Thoracic aorta (tissue), 2 donors: ENCODE measurements at places on chromosomes 5 and 9. TPM values are rescaled to one million over a fixed set of nuclear protein-coding genes. Genes with fewer than 3 reads are reported as not detected.

GRCh38 chr5:76257897-76258296 is 145.2 kb upstream of the IQGAP2 start:
- no peaks in the 10 kb centered on the region for H3K4me1 ChIP-seq
- H3K27ac ChIP-seq, result no peak overlapping the region
- no peak for DNase-seq
- no peak overlapping the region for H3K4me3 ChIP-seq
- H3K36me3 ChIP-seq, result no peaks in the 10 kb centered on the region

- H3K27me3 ChIP-seq, result no peaks in the 10 kb centered on the region
- no peak overlapping the region for H3K27ac ChIP-seq
- H3K4me1 ChIP-seq, result peaks cover 15% of the 10 kb centered on the region
- no peaks in the 10 kb centered on the region for H3K36me3 ChIP-seq
- DNase-seq, result no peak
Observed at GRCh38 chr5:107388141-107388861, 282.4 kb downstream of the EFNA5 start.

GRCh38 chr5:149134778-149135500 is 6.4 kb upstream of the ABLIM3 start:
- no peaks in the 10 kb centered on the region for H3K36me3 ChIP-seq
- DNase-seq, result no peak
- H3K4me3 ChIP-seq, result no peak overlapping the region
- H3K27me3 ChIP-seq, result no peaks in the 10 kb centered on the region
- no peak overlapping the region for H3K27ac ChIP-seq

GRCh38 chr9:73951147-73951546 is 546.0 kb upstream of the RORB start:
- H3K27ac ChIP-seq, result no peak overlapping the region
- H3K27me3 ChIP-seq, result no peaks in the 10 kb centered on the region
- DNase-seq, result no peak
- H3K36me3 ChIP-seq, result no peaks in the 10 kb centered on the region

DNA sequence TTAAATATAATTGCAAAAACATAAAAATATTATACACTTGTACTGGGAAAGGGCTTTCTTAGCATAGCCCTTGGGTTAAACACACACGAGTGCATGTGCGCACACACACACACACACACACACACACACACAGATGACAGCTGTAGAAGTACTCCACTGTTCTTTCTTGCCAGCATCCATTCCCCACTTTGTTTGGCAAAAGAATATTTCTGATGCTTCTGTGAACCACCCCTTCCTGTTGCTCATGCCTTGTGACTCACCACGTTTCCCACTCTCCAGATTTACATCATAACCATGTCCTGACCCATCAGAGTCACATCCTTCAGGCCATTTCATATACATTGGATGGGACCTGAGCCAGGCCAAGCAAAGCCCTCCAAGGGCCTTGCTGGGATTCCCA is 280.1 kb downstream of the DNAH5 start:
- no peak for DNase-seq
- H3K36me3 ChIP-seq, result no peaks in the 10 kb centered on the region
- H3K27me3 ChIP-seq, result no peaks in the 10 kb centered on the region
- H3K4me1 ChIP-seq, result no peaks in the 10 kb centered on the region
- no peak overlapping the region for H3K4me3 ChIP-seq

- H3K27ac ChIP-seq, result no peak overlapping the region
- DNase-seq, result no peak
- no peaks in the 10 kb centered on the region for H3K4me1 ChIP-seq
- H3K36me3 ChIP-seq, result no peaks in the 10 kb centered on the region
- no peaks in the 10 kb centered on the region for H3K27me3 ChIP-seq
Observed at GRCh38 chr9:91896513-91897121, 53.4 kb downstream of the ROR2 start.

DNA sequence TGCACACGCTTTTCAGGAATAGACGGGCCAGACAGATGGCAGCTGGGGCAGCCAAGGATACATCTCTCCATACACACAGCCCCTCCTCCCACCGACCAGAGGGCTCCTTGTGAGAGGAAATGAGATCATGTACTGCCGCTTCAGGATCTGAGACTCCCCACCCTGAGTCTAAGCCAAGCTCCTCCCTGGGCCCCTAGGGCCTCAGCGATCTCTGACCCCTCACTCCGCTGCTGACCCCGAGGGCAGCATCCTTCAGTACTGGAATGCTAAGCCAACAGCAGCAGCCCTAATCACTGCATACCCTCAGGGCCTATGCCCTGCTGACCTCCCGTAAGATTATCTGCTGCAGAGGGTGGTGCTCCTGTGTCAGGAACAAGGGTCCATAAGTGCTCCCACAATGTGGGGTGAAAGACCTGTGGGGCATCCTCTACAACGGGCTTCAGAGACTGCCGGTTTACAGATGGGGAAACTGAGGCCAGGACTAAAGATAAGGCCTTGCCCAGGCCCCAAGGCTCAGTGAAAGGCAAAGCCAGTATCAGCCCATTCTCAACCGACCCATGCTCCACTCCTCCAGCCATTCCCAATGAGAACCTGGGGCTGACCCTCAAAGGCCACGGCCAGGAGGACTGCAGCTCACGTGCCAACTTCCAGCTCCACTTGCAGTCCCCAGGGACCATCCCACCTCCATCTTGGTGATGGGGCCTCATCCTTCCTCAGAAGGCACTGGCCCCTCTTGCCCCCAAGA is 37.5 kb downstream of the BICD2 start:
- H3K36me3 ChIP-seq, result peaks cover 21% of the 10 kb centered on the region
- no peak overlapping the region for H3K4me3 ChIP-seq
- DNase-seq, result no peak
- H3K4me1 ChIP-seq, result no peaks in the 10 kb centered on the region
- no peak overlapping the region for H3K27ac ChIP-seq
- no peaks in the 10 kb centered on the region for H3K27me3 ChIP-seq

DNA sequence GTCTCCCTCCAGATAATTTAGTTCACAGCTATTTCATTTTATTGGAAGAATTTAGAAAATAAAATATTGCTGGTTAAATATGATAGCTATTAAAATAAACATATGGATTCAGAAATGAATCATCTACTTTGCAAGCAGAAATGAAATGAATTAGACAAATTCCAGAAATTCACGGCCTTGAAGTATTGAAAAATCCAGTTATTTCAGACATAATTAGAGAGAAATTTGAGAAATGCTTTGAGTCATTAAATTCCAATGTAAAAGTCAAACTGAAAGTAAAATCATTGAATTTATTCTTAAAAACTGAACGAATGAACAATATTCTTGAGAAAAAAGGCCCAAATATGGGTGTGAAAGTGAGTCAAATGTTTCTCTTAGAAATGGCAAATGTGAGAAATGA is 632.6 kb upstream of the EDIL3 start:
- H3K36me3 ChIP-seq, result no peaks in the 10 kb centered on the region
- DNase-seq, result no peak
- H3K4me3 ChIP-seq, result no peak overlapping the region
- no peaks in the 10 kb centered on the region for H3K27me3 ChIP-seq
- no peak overlapping the region for H3K27ac ChIP-seq

DNA sequence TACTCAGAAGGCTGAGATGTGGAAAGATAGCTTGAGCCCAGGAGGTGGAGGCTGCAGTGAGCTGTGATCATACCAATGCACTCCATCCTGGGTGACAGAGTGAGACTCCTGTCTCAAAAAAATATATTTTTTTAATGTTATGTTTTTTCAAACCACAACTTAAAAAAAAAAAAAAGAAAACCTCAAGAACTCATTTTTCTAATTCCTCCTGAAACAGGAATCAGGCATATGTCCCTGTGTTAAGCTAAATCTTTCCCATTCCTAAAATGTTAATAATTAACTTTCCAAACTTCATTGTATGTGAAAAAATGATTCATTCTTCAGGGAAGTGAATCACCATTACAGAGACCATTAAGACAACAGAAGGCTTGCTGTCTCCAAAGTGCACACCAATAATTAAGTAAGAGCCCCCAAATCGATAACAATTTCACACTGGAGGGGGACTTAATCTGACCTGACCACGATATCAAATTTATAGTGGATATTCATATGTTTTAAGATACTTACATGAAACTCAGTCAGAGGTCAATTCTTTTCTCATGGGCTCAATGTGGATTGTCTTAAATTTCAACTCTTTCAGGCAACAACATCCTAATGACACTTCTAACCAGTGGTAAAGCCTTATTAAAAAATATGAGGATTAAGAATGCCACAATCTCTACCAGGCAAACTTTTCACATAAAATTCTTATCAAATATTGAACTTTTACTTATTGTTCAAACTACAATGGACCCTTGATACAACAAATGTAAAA is 5.2 kb downstream of the CEMIP2 start:
- H3K27me3 ChIP-seq, result no peaks in the 10 kb centered on the region
- no peak overlapping the region for H3K4me3 ChIP-seq
- no peak overlapping the region for H3K27ac ChIP-seq
- H3K4me1 ChIP-seq, result peaks cover 42% of the 10 kb centered on the region

GRCh38 chr5:154400678-154401077 is 45.1 kb upstream of the SAP30L start:
- no peak overlapping the region for H3K27ac ChIP-seq
- H3K27me3 ChIP-seq, result no peaks in the 10 kb centered on the region
- no peak for DNase-seq
- H3K36me3 ChIP-seq, result no peaks in the 10 kb centered on the region
- H3K4me3 ChIP-seq, result no peak overlapping the region
- peaks cover 10% of the 10 kb centered on the region for H3K4me1 ChIP-seq

DNA sequence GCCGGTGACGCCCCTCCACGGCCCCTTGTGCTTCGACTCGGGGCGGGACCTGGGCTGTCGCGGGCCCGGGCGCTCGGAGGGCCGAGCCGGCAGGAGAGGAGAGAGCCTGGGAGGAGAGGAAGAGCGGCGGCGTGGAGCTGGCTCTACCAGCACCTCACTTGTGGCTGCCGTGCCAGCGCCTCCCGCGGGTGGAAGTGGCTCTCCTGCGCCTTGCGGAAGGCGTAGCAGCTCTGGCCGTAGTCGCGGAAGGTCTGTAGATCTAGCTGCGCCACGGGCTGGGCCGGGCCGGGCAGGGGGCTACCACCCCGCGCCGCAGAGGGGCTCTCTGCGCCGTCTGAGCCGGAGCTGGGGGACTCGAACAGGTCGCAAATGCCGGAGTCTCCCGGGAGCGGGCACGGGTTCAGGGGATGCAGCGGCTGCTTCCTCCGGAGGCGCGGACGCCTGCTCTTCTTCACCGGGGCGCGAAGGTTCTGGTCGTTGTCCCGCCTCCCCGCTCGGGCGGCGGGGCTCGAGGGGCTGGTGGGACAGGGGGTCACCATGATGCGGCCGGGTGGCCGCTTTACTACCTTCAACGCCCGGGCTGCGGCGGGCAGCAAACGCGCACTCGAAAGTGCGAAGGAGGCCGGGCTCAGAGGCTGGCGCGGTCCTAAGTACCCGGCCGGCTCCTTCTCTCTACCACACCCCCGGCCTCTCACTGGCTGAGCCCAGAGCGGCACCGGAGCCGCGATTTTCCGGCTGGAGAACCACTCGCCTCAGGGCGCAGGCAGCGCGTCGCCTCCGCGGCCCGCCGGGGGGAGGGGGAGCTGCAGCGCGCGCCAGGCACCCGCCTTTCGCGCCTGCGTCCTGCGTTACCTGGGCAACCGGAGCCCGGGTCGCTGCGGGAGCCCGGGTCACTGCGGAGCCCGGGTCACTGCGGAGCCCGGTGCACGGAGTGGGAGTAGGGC is at the start of gene CCNO:
TSS of gene CCNO (minus strand) at position 624 of the 944 bp plus-strand sequence. CDS start at position 539, 85 bp downstream.
- H3K27ac ChIP-seq, result peak within 1 kb of the TSS; percentile 9
- H3K36me3 ChIP-seq, result no peaks in the 10 kb centered on the region
- peaks cover 24% of the 10 kb centered on the region for H3K27me3 ChIP-seq
- DNase-seq, result no peak

DNA sequence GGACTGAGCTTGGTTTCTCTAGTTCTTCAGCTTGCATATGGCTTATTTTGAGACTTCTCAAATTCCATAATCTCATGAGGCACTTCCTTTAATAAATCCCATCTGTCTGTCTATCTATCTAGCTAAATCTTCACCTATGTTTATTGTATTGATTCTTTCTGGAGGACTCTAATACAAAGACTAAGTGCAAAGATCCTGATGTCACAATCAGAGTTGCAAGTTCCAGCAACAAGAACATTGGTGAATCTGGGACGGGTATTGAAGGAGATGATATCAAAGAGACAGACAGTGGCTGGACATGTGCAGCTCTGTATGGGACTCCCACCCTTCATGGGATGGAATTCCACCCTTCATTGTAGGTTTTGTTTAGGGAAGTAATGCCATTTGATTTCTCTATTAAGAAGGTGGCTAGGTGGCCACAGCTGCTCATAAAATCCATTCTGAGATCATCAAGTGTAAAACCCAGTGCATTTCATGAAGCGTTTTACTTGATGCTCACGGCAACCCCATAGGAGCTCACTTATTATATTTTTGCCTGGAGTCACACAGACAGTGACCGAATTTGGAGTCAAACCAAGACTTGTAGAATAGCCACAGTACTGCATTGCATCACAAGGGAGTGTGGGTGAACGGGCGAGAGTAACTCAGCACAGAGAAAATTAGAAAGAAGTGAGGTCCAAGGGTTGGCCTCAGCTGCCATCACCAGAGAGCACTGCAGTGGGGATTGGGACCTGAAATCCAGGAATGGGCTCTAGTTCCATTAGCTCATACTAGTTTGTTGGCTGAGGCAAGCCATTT is 24.9 kb downstream of the TAS2R1 start:
- H3K4me1 ChIP-seq, result no peaks in the 10 kb centered on the region
- no peak for DNase-seq
- H3K4me3 ChIP-seq, result no peak overlapping the region

- H3K4me1 ChIP-seq, result no peaks in the 10 kb centered on the region
- H3K4me3 ChIP-seq, result no peak overlapping the region
- peaks cover 3% of the 10 kb centered on the region for H3K36me3 ChIP-seq
- no peak for DNase-seq
Observed at GRCh38 chr9:126347911-126348760, 21.5 kb downstream of the MVB12B start.

GRCh38 chr5:52796031-52796430 is 8.3 kb downstream of the ITGA1 start:
- H3K27me3 ChIP-seq, result no peaks in the 10 kb centered on the region
- peak overlapping the region; percentile 36 for H3K27ac ChIP-seq
- no peak for DNase-seq
- peaks cover 47% of the 10 kb centered on the region for H3K4me1 ChIP-seq
- H3K36me3 ChIP-seq, result no peaks in the 10 kb centered on the region

DNA sequence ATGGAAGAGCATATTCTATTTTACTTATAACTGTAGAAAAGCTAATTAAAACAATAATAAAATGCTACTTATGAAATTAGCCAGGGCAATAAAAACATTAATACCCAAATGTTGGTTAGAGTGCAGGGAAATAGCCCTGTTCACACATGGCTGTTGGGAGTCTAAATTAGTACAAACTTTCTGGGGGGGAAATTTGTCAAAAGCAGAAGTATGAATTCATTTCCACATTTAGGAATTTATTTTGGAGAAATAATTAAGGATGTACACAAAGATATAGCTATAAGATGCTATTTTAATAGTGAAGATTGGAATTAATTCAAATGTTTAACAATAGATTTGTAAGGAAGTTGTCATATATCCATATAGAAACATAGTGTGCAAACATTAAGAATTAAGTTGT is 190.5 kb downstream of the SEC61B start:
- no peaks in the 10 kb centered on the region for H3K36me3 ChIP-seq
- no peak overlapping the region for H3K27ac ChIP-seq
- H3K4me3 ChIP-seq, result no peak overlapping the region
- DNase-seq, result no peak
- H3K4me1 ChIP-seq, result no peaks in the 10 kb centered on the region

NELFB gene
- 37.2 TPM for total RNA-seq

ECM2 gene
- total RNA-seq, result 63.6 TPM

MLANA gene
- total RNA-seq, result not detected

PCSK1 gene
- total RNA-seq, result 3.2 TPM

FGF1 gene
- total RNA-seq, result 11.4 TPM
